ENCODE measurements at places on chromosomes 3 and 15.

DNA sequence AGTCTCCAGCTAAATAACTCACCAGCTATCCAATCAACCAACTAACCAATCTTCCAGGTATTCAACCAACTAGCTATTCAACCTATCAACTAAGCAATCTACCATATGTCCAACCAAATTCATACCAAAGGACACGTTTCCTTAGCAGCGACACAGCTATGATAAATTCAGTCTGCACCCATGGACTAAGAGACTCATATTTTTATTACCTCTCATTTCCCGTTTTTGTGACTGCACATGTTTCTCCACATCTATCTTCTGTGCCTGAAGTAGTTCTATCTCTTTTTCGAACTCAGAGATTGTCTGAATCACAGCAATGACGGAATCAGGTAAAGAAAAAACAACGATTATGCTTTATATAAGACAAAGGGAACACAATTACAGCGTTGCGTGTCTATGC lies 34.0 kb upstream of the GNB5 start:
- no peak for DNase-seq

DNA sequence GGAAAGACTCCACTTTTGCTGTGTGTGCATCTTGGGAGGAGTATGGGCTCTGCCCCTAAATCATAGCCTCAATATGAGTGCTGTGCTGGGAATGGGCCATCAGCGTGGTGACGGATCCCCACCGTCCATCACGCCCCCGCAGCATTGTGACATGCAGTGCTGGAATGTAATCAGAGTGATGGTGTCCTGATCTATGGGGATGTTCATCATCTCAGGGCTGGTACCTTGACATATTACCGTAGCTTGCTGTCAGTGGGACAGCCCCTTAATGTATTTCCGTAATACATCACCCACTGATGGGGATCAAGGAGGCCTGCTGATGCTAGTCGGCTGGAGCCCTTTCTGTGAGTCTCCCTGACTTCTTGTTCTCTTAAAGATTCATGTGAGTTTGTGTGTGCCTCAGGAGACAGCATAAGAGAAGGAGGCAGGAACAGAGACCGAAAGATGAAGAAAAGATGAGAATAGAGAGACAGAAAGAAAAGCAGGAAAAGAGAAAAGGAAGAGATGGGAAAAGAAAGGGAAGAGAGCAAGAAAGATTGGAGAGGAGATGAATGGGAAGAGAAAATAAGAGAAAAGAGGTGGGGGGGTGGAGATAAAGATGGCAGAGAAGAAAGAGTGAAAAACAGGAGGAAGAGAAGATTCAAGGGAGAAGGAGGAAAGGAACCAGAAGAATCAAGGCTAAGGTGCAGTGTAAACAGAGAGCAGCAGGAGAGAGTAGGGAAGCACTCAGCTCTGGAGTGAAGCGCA lies 183.7 kb downstream of the RPLP1 start:
- DNase-seq, result peak; percentile 25

GRCh38 chr3:123559040-123559861 lies 25.6 kb downstream of the HACD2 start:
- DNase-seq, result no peak

GRCh38 chr3:112448939-112449338 lies 50.3 kb downstream of the BTLA start:
- no peak for DNase-seq

DNA sequence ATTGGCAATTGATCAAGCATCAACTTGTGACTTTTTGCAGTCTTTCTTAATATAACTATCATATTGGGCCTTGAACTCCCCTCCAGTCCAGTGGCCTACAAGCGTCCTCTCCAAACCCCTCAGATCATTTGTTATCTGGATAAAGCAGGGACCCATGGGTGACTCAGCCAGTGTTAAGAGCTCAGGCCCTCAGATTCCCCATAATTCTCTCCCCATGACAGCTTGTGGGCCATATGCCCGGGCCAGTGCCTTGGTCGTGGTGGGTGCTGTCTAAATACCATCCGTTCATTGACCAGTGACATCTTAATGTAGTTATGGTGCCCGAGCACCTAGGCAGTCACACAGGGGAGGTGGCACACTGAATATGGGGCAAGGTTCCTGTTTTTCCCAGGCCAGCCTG lies 18.1 kb downstream of the MCF2L2 start:
- no peak for DNase-seq

DNA sequence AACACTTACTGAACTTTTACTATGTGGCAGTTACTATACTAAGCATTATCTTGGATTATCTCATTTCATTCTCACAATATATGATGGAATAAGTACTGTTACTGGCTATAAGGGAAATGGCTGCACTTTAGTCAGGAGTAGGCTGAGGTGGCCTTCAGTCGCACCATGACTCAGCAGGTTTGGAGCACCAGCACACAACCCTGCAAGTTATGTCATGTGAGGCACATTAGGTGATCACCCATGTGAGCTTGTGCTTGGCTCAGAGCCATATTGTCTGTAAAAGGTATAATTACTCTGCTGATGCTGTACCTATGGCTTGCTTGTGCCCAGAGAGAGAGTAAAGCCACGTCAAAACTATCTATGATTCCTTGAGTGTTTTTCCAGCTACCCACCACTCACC lies 54.1 kb upstream of the TIPARP start:
- no peak for DNase-seq

DNA sequence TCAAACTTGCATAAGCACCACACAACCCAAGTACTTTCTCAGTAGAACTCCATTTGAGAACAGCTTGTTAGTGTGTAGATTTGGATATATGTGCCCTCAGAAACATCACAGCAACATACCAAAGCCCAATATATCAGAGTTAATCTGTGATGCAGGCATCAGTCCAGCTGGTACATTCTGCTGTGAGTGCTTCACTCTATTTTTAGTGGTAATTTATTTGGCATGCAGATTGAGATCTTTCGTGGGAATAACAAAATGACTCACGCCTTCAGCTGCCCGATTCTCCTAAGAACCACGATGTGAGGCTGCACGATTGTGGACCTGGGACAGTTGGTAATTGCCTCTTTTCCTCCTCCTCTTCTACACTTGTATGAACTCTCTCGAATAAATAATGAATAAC lies 730.7 kb downstream of the SQOR start:
- no peak for DNase-seq

GRCh38 chr3:152346740-152347139 lies 78.0 kb downstream of the MBNL1 start:
- no peak for DNase-seq

DNA sequence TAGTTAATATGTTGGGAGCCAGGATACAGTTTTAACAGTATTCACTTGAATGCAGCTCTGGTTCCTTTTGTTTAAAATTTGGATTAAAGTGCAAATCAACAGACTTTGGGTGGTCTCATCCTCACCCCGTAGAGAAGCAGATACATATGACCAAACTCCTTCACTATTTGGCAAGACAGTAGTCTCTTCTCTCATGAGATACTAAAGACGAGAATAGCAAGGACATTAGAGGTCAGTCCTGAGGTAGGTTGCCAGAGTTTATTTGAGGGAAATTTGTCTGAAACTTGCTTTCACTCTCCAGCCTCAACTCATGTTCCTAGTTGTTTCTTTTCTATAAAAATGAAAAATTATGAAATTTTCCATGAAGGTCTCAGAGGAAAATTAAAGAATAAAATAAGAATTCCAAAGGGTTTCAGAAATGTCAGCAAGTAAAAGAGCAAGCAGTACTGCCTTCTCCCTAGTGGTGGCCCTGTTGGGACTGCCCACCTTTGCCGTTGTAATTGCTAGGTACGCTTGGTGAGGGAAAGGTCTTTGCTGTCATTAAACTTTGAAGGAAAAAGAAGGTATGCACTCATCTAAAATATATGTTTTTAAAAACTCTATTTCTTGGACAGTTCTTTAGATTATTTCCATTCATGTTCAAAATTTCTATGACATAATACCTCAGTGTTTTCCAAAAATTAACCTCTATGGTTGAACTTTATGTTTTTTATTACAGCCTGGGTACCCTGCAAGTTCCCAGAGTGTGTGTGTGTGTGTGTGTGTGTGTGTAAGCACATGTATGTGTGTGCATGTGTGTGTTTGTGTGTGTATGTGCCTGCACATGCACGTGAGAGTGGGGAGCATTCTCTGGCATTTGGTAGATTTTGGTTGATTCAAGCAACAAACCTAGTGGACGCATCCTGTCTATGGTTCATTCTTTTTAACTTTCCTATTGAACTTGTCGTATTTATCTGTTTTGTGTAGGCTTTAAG lies 111.4 kb downstream of the CMSS1 start:
- DNase-seq, result no peak

DNA sequence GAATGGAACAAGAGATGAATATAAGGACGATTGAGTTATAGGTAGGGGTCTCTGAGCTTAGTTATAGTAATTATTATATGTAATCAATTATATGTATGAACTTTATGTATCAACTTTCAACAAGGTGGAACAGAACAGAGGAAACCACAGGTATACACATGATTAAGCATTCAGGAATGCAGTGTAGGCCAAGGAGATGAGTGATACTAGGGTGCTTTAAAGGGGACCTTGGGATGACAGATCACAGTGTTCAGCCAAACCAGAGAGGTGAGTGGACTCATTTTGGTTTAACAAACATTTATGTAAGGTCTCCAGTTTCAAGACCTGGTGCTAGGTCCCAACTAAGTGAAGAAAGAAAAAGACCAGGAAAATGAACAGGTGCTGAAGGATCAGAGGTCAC lies 895.5 kb downstream of the ROBO2 start:
- DNase-seq, result no peak

DNA sequence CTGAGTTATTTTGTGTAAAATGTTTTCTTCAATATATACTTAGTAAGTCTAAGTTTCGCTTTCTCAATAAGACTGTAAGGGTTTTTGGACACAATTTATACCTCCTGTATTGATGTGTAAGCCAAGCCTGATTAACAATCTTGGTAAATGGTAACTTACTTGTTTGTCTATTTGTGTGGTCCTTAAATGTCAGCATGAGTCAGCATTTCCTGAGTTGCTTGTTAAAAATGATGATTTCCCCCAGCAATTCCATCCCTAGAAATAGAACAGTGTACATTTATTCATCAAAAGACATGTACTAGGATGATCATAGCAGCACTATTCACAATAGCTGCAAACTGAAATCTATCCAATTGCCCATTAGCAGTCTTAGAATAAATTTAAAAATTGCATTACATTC lies 53.4 kb upstream of the LRIG1 start:
- DNase-seq, result no peak

- DNase-seq, result no peak
These were observed 145.0 kb downstream of the ARNT2 start for GRCh38 chr15:80549191-80549590.

GRCh38 chr3:179181021-179181472 lies 32.9 kb downstream of the PIK3CA start:
- DNase-seq, result no peak

GRCh38 chr3:42717306-42717705 lies 14.7 kb upstream of the HHATL start:
- no peak for DNase-seq

GRCh38 chr3:48919215-48920138 lies 835 bp downstream of the ARIH2 start:
- DNase-seq, result peak; percentile 62

DNA sequence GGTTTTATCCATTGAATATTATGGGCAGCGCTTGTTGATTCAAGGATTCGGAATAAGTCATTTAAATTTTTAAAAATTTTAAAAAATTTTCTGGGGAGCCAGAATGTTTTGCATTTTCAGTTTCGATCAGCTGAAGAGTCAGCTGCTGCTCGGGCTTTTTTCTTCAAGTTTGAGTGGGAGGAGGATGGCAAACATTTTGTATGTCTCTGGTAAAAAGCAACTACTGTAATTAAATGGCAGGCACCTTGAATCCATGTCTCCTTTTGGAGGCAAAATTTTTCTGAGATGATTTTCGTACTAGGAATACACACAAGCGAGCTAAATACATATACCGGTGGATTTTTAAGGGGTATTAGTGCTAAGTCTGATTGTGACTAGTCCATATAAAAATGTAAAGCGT lies 612 bp downstream of the C3orf38 start:
- no peak for DNase-seq

- DNase-seq, result no peak
These were observed 32.8 kb upstream of the LEKR1 start for GRCh38 chr3:156793400-156793799.

GRCh38 chr15:27693280-27693679 lies 405.8 kb downstream of the OCA2 start:
- DNase-seq, result no peak

GRCh38 chr3:170835336-170835735 lies 34.7 kb downstream of the RPL22L1 start:
- no peak for DNase-seq

DNA sequence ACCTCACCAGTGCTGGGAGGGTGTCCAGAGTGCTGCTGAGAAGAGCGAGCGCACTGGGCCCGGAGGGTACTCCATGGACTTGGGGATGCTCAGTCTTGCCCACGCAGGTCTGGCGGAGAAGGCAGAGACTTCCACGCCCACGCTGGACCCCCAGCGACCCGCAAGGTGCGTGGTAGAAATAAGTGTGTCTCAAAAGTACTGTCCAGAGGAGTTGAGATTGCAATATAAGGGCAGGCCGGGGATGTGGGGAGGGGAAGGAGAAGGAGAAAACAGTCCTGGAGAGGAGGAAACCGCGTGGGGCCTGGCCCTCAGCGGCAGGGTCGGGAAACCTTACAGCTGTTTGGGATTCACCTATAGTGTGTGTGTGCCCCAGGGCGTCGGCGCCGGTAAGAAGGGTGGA lies 38.9 kb downstream of the NR2F2 start:
- no peak for DNase-seq

GRCh38 chr3:4350789-4351163 lies 47.6 kb downstream of the SETMAR start:
- no peak for DNase-seq

DNA sequence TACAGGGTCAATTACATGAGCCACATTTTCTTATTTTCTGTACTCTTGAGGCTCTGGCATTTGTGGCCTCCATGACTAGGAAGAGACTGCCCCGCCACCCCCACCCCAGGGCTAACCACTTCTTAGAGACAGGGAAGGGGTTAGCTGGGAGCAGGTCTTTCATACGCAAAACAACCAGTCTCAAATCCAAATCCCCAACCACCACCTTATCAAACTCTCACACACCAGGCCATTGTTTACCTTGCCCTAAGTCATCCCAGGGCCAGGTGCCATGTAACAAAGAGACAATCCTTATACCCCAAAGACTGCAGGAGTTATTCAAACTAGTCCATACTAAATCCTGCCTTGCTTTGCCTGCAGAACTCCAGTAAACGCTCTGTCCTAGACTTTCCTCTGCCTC lies 77.8 kb downstream of the B3GNT5 start:
- DNase-seq, result no peak

DNA sequence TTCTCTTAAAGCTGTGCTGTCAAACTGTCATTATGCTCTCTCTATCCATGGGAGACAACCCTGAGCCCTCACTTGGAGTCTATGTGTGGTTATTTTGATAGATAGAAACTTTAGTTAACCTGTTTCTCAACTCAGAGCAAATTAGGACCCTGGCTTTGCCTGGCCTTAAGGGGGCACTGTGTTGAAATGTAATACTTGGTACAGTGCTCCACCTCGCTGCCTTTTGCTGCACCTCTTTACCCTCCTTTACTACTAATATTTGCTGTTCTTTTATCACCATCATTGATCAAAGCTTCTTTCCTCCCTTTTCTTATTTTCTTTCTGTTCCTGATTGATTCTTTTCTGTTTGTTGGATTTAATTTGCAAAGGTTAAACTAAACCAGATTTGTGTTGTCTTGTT lies 34.3 kb downstream of the STT3B start:
- DNase-seq, result peak; percentile 59
